Neural progenitor cell (in vitro differentiated cells): ENCODE measurements at places on chromosomes 11 and 22.

DNA sequence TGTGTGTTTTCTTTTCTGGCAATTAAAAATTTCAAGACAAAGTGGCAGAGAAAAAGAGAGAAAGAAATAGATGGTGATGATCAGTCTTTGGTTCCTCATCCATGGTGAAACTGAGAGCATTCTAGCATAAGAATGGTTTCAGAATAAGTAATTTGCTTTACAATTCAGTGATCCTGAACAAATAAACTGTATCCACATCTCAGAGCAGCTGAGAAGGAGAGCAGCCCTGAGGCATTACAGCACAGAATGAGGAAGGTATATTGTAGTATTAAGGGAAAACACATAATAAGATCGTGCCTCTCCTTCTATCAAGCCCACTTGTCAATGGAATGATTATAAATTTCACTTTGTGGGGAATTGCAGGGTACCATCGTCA, 17.4 kb downstream of the LUZP2 start:
- DNase-seq: peak; percentile 11

DNA sequence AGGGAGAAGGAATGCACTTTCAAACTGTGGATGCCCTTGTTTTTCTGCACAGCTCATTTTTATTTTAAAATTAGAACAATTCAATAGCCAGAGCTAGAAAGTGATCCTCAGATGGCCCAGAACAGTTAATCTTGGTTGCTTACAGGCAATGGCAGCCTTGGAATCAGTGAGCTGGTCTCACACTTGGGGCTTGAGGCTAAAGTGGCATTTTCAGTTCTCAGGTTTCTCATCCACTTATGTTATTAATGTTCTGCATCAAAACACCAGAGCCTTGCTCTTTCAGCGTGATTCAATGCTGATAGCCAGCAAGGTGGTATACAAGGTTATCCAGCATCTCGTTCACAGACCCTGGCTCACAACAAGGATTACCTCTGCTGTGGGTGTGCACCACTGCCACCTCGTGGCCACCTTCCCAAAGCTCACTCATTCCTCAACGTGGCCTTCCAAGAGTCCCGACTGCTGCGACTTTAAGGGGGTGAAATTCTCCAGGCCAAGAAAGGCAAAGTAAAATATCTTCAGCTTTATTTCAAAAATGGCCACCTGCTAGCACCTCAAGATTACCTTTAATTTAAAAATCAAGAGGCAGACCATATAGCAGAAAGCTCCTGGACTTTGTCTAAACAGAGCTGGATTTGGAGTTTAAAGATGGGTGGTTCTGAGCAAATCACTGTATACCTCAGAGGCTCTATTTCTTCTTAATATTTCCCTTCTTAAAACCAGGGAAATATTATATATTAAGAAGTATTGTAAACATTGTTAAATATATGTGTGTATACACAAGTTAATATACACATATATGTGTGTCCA, 34.2 kb upstream of the FSHB start:
- peak; percentile 80 for DNase-seq

DNA sequence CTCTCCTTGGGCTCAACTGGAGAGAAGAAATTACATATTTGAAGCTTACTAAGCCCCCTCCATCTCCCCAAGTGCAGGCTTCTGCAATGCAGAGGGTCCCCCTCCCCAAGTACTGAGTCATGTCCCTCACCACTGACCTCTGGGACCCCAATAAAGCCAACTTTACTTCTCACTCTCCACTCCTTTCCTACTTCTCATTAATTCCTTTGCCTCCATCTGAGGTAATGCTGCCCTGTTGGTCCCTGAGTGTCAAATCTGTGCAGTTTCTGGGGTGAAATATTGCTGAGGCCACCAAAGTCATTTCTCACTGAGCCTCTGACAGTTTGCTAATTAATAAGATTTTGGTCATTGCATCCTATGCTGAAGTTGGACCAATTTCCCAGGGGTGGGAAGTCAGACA, 101.6 kb downstream of the NELL1 start:
- DNase-seq: no peak

- no peak for DNase-seq
Measured at GRCh38 chr11:14634813-14635212, 8.8 kb upstream of the PDE3B start.

- DNase-seq: no peak
Measured at GRCh38 chr22:26131589-26132154, 37.6 kb upstream of the SEZ6L start.

- no peak for DNase-seq
Measured at GRCh38 chr11:107780136-107780535, 68.3 kb upstream of the SLN start.

DNA sequence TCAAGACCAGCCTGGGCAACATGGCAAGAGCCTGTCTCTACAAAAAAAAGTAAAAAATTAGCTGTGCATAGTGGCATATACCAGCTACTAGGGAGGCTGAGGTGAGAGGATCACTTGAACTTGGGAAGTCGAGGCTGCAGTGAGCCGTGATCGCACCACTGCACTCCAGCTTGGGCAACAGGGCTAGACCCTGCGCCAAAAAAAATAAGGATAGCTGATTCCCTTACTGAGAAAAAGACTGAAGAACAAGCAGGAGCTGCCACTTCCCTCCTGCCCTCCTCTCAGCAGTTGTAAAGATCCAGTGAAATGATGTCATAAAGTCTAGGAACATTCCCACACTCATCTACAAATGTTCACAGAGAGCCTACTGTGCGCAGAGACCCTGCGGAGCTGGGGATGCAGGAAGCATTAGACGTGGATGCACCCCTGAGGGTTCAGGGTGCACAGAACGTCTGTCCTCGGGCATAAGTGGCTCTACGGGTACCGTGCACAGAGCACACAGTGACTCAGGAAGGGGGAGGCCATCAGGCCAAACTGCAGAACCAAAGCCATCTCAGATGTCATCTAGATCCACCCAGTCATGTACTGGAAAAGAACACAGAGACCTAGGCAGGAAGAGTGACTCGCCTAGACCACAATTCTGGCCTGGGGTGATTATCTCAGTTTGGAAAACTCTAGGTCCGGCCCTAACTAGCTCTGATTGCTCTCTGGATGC, 11.7 kb downstream of the SEC14L2 start:
- DNase-seq: no peak
